ENCODE measurements at places on chromosomes 16 and 17.

DNA sequence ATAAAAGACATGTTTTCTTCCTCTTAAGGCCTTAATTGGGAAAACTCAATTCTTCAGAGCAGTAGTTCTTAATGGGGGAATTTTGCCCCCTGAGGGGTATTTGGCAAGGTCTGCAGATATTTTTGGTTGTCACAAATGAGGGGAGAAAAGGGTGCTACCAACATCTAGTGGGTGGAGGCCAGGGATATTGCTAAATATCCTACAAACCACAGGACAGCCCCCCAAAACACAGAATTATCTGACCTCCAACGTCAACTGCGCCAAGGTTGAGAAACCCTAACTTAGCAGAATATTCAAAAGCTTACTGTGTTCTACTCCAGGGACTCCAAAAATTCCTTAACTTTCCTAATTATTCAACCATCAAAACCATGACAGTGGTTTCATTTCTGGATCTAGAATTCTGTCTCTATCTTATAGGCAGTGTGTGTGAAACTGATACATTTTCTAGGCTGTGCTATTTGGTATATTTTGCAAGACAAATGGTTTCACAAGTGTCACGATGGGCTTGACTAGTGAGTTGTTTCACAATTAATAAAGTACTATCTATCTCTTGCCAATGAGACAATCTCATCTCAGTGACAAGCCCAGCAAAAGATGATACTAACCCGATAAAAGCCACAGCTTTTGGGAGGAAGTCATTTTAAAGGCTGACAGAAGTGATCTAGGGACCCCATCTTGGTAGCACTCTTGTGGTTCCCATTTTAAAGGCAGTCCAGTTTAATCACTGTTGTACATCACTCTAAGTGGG is 14.7 kb downstream of the TXNDC11 start:
- no peak for DNase-seq

- no peak for DNase-seq
Measured at GRCh38 chr17:49016775-49017463, 19.7 kb downstream of the IGF2BP1 start.

DNA sequence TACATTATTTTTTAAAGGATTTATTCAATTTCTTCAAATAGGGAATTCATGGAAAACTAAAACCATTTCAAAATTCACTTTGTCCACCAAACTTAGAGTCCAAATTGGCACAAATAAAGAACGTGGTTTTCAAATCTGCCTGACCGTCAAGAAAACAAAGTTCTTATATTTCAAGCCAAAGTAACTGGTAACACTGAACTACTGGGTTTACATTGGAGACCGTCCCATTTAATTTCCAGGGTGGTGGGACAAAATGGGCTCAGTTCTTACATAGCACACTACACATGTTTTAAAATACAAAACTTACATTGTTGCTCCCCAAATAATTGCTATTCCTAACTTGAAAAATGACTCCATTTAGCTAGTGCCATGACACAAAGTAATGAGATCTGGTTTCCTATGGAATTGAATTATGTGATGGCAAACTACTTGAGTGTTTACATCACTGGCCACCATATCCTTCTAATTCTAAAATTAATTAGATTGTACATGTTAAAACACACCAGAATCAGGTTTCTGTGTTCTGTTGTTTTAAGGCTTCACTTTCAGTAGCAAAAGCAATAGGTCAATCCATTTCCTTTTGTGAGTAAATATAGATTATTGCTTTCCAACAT is 6.5 kb downstream of the PSME3IP1 start:
- no peak for DNase-seq

DNA sequence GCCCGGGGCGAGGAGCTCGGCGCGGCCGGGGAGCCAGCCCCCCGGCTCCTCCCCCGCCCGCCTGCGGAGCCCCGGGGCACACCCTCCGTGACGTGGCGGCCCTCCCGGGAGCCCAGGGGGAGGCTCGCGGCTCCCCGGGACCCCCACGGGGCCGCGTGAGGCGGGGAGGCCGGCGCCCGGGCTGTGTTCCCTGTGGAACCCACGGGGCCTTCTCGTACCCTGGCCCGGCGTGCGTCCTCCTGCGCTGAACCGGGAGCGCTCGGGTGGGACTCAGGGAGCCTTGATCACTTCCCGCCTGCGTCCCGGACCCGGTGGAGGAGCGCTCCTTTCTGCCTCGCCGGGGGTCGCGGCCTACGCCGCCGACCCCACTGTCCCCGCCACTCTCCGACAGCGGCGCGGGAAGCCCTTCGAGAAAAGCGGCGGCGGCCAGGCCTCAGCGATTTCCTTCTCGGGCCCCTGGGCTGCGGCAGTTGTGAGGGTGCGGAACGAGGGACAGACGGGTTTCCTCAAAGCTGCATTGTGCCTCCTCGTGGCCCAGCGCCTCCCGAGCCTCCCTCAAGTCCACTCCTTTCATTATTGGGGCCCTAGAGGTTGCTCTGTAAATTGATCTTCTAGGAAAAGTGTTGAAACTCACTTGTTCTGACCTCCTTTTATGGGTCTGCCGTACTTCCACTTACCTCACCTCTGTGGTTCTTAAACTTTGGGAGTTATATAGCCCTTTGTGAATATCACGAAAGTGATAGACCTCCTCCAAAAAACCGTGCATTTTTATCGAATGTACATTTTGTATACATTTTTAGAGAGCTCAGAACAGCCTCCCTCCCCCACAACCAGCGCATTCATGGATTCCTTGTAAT is 597 bp downstream of the LIG3 start:
- DNase-seq: peak; percentile 55

DNA sequence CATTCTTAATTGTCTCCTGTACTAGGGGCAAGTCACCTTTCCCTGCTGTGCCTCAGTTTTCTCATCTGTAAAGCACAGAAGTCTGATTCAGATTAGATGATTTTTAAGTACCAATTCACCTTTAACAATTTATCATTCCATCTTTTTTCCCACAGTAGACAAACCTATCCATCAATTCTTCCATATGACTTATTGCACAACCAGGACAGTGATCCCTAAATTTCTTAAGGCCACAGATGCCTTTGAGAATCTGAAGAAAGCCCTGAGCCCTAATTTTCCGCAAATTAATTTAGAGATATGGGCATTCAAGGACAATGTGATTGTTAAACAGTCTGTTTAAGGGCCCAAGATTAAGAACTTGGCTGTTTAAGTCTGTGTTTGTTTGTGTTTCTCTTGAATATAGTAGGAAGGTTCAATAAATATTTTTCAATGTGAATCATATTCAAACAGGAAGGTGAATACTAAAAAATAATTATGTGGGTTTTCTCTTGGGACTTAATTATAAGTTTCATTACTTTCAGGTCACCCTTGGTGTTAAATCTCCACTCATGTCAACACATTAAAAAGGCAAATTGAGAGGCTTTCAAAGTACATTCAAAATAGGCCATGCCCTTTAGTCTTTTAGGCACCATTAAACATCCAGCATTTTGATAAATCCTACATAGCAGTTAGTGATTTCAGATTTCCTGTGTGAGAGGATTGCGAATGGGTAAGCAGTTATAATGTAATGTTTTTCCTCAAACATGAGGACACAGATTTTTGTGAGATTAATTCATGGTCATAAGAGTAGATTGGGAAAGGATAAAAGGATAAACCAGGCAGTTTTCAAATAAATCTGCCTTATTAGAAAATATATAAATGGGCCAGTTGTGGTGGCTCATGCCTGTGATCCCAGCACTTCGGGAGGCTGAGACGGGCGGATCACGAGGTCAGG is 34.9 kb upstream of the MMD start:
- DNase-seq: no peak

- no peak for DNase-seq
Measured at GRCh38 chr17:50018909-50019308, 23.9 kb upstream of the DLX3 start.

DNA sequence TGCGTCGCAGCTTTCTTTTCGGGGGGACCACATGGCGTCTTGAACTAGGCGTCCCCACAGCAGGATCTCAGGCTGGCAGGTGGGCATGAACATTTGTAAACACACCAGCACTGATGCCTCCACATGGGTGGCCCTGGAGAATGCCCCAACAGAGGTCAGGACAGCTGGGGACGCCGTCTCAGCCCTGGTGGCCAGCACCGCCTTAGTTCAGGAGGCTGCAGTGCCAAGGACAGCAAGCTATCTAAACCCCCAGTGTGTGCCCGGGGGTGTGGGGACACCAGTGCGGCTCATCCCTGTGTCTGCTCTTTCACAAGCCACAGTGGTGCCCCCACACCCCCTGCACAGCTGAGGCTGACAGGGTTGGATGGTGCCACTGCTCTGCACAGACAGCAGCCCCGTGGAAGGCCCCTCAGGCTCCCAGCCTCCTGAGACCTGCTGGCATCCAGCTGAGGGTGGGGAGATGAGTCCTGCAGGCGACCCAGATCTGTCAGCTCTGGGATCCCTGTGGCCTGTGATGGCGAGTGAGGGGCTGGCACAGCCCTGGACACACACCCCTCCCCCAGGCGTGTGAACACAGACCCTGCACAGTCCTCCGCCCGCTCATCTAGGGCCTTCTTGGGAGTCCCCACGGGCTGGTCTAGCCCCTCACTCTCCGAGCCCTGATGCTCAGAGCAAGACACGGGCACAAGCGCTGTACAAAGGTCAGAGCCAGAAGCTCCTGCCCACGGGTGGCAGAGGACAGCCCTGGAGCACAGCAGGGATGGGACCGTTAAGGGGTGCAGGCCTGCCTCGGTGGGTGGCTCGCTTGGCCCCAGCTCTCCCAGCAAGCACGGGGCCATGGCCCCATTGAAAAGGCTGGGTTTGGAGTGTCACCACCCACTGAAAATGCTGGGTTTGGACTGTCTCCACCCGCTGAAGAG is 10.7 kb downstream of the FSCN2 start:
- no peak for DNase-seq

DNA sequence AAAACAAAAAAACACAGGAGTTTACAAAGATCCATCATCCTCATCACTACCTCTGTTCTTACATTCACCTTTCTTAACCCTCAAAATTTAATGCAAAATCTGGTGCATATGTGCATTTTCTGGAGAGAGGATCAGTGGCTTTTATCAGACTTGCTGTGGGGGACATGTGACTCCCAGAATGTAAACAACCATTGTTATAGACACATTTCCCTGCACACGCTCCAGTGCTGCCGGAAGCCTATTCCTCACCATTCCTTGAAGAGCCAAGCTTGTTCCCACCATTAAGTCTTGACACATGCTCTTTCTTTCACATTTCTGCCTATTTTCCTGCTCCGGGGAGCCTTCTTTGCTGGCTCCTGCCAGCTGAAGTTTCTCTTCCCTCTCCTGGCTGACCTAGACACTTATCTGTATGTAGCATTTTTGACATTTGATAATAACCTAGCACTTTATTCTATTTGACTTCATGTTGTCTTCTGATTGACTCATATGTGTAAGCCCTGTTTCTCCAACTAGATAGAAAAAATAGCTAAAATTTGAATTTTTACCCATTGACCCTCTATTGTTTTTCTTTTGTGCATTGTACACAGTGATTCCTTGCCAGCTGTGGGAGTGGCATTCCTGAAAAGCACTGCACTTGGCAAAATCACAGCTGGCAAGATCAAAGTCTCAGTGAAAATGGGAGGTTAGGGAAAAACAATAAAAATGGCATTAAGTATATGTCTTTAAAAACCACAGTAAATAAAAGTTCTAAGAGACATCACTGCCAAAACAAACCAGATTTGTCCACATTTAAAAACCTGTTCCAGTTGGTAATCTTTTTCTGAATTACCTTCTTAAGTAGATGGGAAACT is 76.8 kb upstream of the CIBAR2 start:
- no peak for DNase-seq

GRCh38 chr17:40699371-40699770 is 4.2 kb downstream of the KRT24 start:
- DNase-seq: no peak

DNA sequence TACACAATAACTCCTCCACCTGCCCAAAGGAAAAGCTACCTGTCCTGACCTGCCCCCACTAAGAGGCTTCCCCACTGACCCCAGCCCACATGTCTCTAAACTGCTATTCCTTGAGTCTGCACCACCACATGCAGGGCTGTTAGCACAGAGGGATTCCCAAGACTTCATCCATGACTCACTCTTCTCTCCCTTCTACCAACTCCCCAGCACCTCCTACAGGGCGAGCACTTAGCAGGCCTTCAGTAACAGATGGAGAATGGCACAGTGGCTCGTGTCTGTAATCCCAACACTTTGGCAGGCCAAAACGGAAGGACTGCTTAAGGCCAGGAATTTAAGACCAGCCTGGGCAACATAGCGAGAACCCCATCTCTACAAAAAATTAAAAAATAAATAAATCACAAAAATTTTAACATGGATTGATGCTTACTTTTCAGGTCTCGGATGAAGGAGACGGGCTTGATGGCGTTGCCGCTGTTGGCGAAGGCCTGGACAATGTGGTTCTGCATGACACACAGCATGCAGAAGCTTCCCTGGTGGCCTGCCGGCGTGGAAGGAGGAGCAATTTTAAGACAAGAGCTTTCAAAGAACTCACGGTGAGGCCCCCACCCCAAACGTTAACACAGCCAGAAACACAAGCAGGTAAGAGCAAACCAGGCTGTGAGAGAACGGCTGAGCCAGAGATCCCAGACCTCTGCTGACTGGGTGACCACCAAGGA is 12.0 kb downstream of the USP36 start:
- no peak for DNase-seq

GRCh38 chr17:8222380-8222629 is 11.9 kb upstream of the AURKB start:
- DNase-seq: no peak

DNA sequence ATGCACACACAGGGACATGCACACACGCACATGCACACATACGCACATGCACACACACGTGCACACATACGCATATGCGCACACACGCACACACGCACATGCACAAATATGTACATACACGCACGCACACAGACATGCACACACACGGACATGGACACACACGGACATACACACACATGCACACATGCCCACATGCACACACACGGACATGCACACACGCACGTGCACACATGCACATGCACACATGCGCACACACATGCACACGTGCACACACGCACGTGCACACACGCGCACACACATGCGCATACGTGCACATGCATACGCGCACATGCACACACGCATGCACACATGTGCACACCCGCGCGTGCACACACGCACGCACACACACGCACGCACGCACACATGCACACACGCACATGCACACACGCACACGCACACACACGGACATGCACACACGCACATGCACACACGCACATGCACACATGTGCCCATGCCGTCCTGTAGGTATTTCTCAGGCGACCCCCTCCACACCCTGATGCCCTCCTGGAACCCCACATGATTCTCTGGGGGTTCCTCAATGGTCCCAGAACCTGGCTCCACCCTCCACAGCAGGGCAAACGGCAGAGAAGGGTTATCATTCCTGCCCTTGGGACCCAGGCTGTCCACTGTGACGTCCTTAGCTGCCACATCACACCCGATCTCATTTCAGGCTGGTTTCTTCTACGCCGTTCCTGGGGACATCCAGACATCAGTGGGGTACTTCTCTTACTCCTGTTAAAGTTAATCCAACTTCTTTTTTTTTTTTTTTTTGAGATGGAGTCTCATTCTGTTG is 9.6 kb upstream of the RBFOX3 start:
- DNase-seq: no peak

GRCh38 chr17:51585514-51586104 is 325.3 kb downstream of the UTP18 start:
- DNase-seq: no peak
